ENCODE measurements at places on chromosomes 5 and 9.

DNA sequence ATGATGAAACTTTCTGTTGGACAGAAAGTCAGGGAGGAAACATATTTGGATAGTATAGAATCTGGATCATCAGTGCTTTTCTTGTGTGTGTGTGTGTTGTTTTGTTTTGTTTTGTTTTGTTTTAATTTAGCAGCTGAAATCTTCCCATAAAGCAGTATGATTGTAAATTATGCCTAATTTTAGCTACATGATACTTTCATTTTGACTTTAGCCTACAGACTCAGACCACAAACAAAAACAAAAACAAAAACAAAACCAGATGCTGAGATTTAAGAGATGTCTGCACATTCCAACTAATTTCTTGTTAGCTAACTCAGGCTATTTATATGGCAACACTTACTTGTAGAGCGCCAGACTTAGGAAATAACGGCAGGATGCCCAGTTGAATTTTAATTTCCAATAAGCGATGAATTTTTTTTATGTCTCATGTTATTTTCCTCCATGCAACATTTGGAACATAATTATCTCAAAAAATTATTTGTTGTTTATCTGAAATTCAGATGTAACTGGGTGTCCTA is 119.5 kb upstream of the TRPC7 start:
- no peaks in the 10 kb centered on the region for H3K36me3 ChIP-seq
- no peak for DNase-seq
- no peak overlapping the region for H3K4me3 ChIP-seq
- H3K4me1 ChIP-seq = no peaks in the 10 kb centered on the region
- no peak overlapping the region for H3K27ac ChIP-seq

DNA sequence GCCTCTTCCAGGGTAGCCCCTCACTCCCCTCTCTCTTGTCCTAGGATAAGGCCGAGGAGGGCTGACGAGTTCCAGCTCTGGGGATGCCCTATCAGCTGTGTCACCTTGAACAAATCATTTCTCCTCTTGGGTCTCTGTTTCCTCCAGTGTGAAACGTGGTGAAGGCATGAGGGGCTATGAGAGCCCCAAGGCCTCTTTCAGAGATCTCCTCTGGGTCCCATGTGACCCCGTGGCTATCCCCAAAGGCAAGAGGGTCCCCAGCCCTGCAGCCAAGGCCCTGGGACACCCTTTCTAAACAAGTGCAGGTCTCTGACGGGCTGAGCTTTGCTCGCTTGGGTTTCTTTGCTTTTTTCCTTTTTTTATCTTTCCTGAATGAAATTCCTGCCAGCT is 25.5 kb upstream of the SPTLC1 start:
- H3K27me3 ChIP-seq = peaks cover 39% of the 10 kb centered on the region
- DNase-seq = no peak
- H3K4me3 ChIP-seq = peak overlapping the region; percentile 43
- no peak overlapping the region for H3K27ac ChIP-seq
- no peaks in the 10 kb centered on the region for H3K4me1 ChIP-seq

GRCh38 chr5:154770111-154770510 is 14.9 kb downstream of the LARP1 start:
- H3K27ac ChIP-seq = no peak overlapping the region
- no peak for DNase-seq
- H3K27me3 ChIP-seq = no peaks in the 10 kb centered on the region

DNA sequence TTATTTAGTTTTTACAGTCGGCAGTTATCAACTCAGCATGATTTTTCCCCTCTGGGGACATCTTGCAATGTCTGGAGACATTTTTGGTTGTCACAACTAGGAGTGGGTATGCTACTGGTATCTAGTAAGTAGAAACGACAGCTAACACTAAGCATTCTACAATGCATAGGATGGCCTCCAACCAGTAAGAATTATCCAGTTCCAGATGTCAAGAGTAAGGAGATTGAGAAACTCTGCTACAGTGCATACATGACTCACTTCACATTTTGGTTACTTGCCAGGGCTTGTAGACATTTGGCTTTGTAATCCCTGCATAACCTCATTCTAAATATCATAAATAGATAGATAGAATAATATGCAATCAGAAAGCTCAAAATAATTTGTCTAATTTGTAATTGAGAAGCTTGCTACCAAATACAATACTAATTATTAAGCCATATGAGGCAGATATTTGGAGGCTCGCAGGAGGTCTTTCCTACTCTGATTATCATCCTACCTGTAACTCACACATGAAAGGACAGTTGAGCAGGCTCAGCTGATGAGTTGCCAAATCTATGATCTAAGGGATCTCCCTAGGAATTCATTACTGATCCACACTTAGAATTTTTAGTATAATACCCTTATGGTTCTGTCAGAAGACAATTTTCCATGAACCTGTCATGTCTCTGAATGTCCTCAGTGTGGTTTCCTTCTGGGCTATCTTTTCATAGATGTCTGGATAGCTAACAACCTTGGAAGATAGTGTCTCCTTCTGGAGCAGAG is 346.9 kb upstream of the TLE4 start:
- no peak for DNase-seq
- H3K27me3 ChIP-seq = no peaks in the 10 kb centered on the region
- H3K4me1 ChIP-seq = no peaks in the 10 kb centered on the region
- no peaks in the 10 kb centered on the region for H3K36me3 ChIP-seq
- no peak overlapping the region for H3K4me3 ChIP-seq
- no peak overlapping the region for H3K27ac ChIP-seq

- no peak for DNase-seq
- peaks cover 16% of the 10 kb centered on the region for H3K4me1 ChIP-seq
- no peak overlapping the region for H3K27ac ChIP-seq
- peak overlapping the region; percentile 95 for H3K4me3 ChIP-seq
Observed at GRCh38 chr9:86354818-86355309, 654 bp upstream of the TUT7 start.

- H3K4me3 ChIP-seq = no peak overlapping the region
- no peak overlapping the region for H3K27ac ChIP-seq
Observed at GRCh38 chr5:89270901-89271300, 387.9 kb upstream of the MEF2C start.

DNA sequence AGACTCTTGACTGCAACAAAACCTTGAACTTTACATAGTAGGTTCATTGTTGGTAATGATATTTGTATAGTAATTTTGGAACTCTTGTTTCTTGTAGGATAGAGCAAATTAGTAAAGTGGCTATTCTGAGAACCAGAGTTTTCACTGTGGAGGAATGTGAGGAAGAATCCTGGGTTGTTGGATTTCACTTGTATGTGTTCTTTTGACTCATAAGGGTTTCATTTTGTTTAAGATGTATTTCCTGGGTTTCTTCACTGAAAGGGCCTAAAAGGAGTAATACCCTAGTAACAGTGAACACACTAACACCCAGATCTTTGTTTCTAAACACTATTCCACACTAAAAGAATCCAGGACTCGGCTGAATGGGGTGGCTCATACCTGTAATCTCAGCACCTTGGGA is 20.1 kb downstream of the TTC1 start:
- no peak for DNase-seq
- no peaks in the 10 kb centered on the region for H3K36me3 ChIP-seq
- H3K4me3 ChIP-seq = no peak overlapping the region
- H3K27me3 ChIP-seq = no peaks in the 10 kb centered on the region
- H3K4me1 ChIP-seq = no peaks in the 10 kb centered on the region

GRCh38 chr5:173944511-173944910 is 44.5 kb upstream of the C5orf47 start:
- H3K4me3 ChIP-seq = no peak overlapping the region
- H3K4me1 ChIP-seq = peaks cover 32% of the 10 kb centered on the region
- DNase-seq = no peak
- no peaks in the 10 kb centered on the region for H3K27me3 ChIP-seq
- H3K36me3 ChIP-seq = no peaks in the 10 kb centered on the region

DNA sequence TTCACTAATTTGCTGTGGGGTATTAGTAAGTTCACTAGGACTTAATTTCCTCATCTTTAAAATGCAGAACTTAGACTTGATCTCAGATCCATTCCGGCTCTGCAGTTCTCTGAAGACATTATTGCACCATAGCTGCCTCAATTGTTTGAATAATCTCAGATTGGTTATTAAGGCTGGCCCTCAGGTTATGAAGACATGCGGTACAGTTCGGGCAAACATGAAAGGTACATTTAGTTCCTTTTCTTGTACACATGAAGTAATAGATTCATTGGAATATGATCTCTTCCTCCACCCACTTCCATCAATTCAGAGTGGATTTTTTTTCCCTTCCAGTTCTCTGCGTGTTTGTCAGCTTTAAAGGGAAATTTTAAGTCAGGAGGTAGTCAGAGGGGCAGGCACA is 28.0 kb downstream of the ATP6V0E1 start:
- H3K27ac ChIP-seq = no peak overlapping the region
- no peaks in the 10 kb centered on the region for H3K27me3 ChIP-seq
- peaks cover 18% of the 10 kb centered on the region for H3K4me1 ChIP-seq
- no peak for DNase-seq

GRCh38 chr9:27395484-27395921 is 98.6 kb upstream of the EQTN start:
- peak; percentile 74 for DNase-seq
- H3K4me1 ChIP-seq = peaks cover 46% of the 10 kb centered on the region
- H3K4me3 ChIP-seq = no peak overlapping the region

DNA sequence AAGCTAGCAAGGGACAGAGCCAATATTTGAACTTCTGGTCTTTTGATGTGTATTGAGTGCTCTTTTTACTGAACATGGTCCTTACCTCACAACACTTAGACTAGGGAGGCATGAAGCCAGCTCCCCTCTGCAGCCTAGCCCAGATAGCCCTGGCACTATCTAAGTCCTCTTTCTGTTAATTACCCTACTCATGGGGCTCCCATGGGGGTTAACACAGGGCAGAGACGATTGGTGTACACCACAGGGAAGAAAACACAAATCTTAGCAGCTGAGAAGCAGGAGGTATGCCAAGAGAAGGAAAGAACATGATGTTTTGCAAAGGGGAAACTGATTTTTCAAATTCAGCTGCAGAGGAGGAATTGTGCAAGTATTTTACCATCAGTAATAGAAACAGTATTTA is 383.8 kb downstream of the TMEM232 start:
- H3K4me3 ChIP-seq = no peak overlapping the region
- no peaks in the 10 kb centered on the region for H3K27me3 ChIP-seq
- no peaks in the 10 kb centered on the region for H3K36me3 ChIP-seq
- no peak overlapping the region for H3K27ac ChIP-seq
- DNase-seq = no peak
- H3K4me1 ChIP-seq = no peaks in the 10 kb centered on the region

GRCh38 chr9:133770076-133770777 is 32.1 kb upstream of the SARDH start:
- no peak overlapping the region for H3K27ac ChIP-seq
- no peaks in the 10 kb centered on the region for H3K27me3 ChIP-seq
- DNase-seq = no peak
- no peaks in the 10 kb centered on the region for H3K4me1 ChIP-seq

GRCh38 chr5:37664551-37664950 is 175.3 kb downstream of the GDNF start:
- H3K27me3 ChIP-seq = no peaks in the 10 kb centered on the region
- no peak overlapping the region for H3K27ac ChIP-seq
- no peak for DNase-seq
- peaks cover 6% of the 10 kb centered on the region for H3K4me1 ChIP-seq
- H3K4me3 ChIP-seq = no peak overlapping the region
- no peaks in the 10 kb centered on the region for H3K36me3 ChIP-seq

DNA sequence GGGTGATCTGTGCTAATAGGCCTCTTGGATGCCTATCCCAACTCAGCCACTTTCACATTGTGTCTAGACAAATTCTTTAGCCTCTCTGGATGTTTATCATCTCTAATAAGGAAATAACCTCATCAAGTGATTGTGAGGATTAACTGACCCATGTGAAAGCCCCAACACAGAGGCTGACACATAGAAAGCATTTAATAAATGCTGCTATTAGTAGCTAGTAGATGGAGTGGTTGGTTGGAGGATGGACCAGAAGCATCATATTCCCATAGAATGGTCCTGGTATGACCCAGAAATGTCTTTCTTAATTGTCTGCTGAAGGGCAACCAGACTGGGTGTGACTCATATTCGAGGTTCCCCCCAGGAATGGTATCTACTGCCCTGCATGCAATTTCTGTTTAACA is 124.4 kb downstream of the PIK3R1 start:
- H3K4me3 ChIP-seq = no peak overlapping the region
- no peaks in the 10 kb centered on the region for H3K27me3 ChIP-seq
- no peaks in the 10 kb centered on the region for H3K36me3 ChIP-seq
- no peak overlapping the region for H3K27ac ChIP-seq
- peaks cover 5% of the 10 kb centered on the region for H3K4me1 ChIP-seq

- no peaks in the 10 kb centered on the region for H3K27me3 ChIP-seq
- H3K4me3 ChIP-seq = no peak overlapping the region
- H3K4me1 ChIP-seq = no peaks in the 10 kb centered on the region
- H3K27ac ChIP-seq = no peak overlapping the region
- no peak for DNase-seq
Observed at GRCh38 chr9:98369896-98370295, 114.4 kb upstream of the TBC1D2 start.

DNA sequence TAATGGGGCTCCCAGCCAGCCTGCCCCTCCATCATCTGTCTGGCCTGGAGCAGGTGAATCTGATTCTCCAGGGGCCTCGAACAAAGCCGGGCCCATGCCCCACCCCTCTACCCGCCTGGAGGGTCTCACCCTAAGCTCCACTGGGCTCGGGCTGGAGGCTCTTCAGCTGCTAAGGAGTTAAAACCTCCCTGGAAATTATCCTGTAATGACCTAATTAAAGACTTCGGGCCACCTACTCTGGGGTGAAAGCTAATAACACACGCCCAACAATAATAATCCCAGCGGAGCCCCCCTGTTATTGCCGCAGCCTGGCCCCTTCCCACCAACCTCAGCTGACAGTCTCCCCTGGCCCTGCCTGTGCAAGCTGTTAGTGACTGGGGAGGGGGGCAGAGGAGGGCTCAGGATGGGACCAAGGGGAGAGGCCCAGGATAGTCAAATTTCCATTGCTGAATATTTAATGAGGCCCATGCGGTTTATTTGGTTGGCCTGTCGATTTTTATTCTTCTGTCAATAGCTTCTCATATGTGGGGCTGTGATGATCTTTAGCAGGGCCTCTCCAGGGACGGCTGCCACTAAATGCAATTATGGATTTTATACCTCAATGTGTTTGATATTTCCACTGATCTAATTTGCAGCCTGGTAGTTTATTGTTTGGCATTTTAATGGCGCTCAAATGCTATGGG is 25.7 kb downstream of the LMX1B start:
- H3K36me3 ChIP-seq = no peaks in the 10 kb centered on the region
- no peak for DNase-seq
- H3K4me3 ChIP-seq = peak overlapping the region; percentile 29
- H3K27ac ChIP-seq = no peak overlapping the region

GRCh38 chr9:135130207-135130976 is 42.9 kb downstream of the OLFM1 start:
- H3K4me3 ChIP-seq = no peak overlapping the region
- peaks cover 18% of the 10 kb centered on the region for H3K4me1 ChIP-seq
- no peak for DNase-seq
- peaks cover 17% of the 10 kb centered on the region for H3K27me3 ChIP-seq
- H3K36me3 ChIP-seq = no peaks in the 10 kb centered on the region

GRCh38 chr5:56712895-56713591 is 102.3 kb upstream of the MAP3K1 start:
- H3K27ac ChIP-seq = no peak overlapping the region
- no peak for DNase-seq
- no peaks in the 10 kb centered on the region for H3K27me3 ChIP-seq
- no peaks in the 10 kb centered on the region for H3K36me3 ChIP-seq
- no peak overlapping the region for H3K4me3 ChIP-seq
- H3K4me1 ChIP-seq = peaks cover 21% of the 10 kb centered on the region

- peaks cover 5% of the 10 kb centered on the region for H3K36me3 ChIP-seq
- no peak overlapping the region for H3K4me3 ChIP-seq
- no peak overlapping the region for H3K27ac ChIP-seq
Observed at GRCh38 chr5:83540105-83540504, 68.6 kb downstream of the VCAN start.

GRCh38 chr5:1002271-1002546 is 6.4 kb upstream of the NKD2 start:
- no peak overlapping the region for H3K4me3 ChIP-seq
- no peaks in the 10 kb centered on the region for H3K36me3 ChIP-seq
- no peaks in the 10 kb centered on the region for H3K4me1 ChIP-seq
- peaks cover 62% of the 10 kb centered on the region for H3K27me3 ChIP-seq
- DNase-seq = no peak
- H3K27ac ChIP-seq = no peak overlapping the region

All from neural progenitor cell (in vitro differentiated cells).